ENCODE measurements at places on chromosomes 6 and 20.
A peak's percentile ranks its signal among the peaks of the same experiment; 100 is the strongest.

DNA sequence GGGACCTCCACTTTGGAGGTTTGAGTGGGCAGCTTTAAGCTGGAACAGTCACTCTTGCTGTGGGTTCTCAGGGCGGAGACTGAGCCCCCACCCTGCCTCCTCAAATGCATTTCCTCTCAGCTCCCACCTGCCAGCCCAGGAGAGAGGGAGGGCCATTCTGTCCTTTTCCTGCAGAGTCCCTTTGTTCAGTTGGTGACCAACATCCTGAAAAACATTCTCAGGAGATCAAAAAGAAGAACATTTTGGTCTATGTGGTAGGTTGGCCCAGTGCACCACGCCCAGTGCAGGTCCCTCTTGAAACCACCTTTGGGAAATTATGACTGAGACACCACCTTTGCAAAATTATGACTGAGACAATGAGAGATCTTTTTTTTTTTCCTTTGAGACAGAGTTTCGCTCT, 13.4 kb downstream of the SLC52A3 start:
- peaks cover 2% of the 10 kb centered on the region for H3K27me3 ChIP-seq
- H3K4me1 ChIP-seq: peaks cover 31% of the 10 kb centered on the region
- H3K4me3 ChIP-seq: no peak overlapping the region
- H3K27ac ChIP-seq: no peak overlapping the region
- no peaks in the 10 kb centered on the region for H3K36me3 ChIP-seq
- DNase-seq: no peak

GRCh38 chr6:156150391-156150790, 626.8 kb upstream of the ARID1B start:
- no peak overlapping the region for H3K4me3 ChIP-seq
- no peaks in the 10 kb centered on the region for H3K4me1 ChIP-seq
- no peak overlapping the region for H3K27ac ChIP-seq
- no peaks in the 10 kb centered on the region for H3K36me3 ChIP-seq
- DNase-seq: no peak

- H3K36me3 ChIP-seq: peaks cover 5% of the 10 kb centered on the region
- peaks cover 4% of the 10 kb centered on the region for H3K27me3 ChIP-seq
- H3K4me1 ChIP-seq: peaks cover 13% of the 10 kb centered on the region
- no peak overlapping the region for H3K4me3 ChIP-seq
- DNase-seq: no peak
- H3K27ac ChIP-seq: no peak overlapping the region
These were observed 4.1 kb downstream of the ATP9A start for GRCh38 chr20:51763965-51764602.

DNA sequence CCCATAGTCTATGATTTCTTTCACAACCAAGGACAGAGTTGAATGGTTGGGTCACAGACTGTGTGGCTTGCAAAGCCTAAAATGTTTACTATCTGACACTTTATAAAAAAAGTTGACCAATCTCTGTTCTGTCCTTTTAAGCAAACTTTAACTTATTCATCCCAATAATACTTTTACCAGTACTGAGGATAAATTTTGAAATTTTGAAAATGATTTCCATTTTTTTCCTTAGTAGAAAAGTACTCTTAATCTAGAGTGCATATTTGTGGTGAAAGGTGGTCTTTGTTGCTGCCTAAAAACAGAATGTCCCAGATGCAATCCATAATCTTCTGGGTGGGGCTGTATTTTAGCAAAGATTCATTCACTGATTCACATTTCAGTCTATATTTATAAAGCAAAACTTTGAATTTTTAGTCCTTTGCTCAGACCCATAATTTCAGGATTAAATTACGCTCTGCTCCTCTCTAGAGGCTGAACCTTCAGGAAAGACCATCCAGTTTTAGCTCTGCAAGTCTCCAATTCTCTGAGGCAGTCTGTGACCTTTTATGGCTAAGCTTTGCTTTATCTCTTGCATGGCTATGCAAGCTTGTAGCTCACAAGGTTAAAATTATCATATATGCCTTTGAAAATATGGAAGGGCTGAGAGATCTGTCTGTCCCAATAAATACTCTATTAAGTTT, 573.5 kb downstream of the COL12A1 start:
- H3K4me3 ChIP-seq: no peak overlapping the region
- H3K27me3 ChIP-seq: no peaks in the 10 kb centered on the region
- no peak for DNase-seq
- H3K4me1 ChIP-seq: no peaks in the 10 kb centered on the region

GRCh38 chr6:108501559-108501958, 59.2 kb upstream of the FOXO3 start:
- no peaks in the 10 kb centered on the region for H3K4me1 ChIP-seq
- H3K27me3 ChIP-seq: peaks cover 2% of the 10 kb centered on the region
- H3K4me3 ChIP-seq: no peak overlapping the region
- H3K36me3 ChIP-seq: no peaks in the 10 kb centered on the region
- no peak for DNase-seq
- H3K27ac ChIP-seq: no peak overlapping the region

DNA sequence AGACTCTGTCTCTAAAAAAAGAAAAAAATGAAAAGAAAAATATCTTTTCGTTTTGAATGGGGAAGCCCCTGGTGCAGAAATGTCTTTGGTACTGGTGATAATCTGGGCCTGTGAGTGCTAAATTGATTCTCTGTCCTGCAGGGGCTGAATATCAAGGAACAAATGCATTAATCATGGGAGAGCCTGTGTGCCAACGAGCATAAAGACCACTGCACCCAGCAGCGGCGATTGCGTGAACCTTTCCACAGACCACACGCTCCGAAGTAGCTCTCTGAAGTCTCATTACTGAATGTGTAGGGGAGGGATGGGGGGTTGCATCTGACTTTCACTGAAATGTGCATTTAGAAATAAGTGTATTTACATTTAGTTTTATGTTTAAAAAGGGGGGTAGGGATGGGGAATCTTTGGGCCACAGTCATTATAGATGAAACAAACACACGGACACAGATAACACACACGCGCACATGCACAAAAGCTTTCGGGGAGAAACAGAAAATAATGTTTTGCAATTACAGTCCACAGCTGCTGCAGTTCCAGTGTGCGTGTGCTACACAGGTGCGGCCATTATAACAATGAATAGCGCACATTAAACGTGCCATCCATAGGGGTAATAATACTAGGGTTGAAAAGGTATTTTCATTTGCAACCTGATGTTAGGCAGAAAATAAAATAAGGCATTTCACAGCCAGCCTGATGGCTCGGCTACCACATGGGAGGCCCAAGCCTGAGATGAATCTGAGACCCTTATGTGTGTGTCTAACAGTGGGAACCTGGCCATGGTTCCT, 154.0 kb downstream of the MBOAT1 start:
- no peak overlapping the region for H3K27ac ChIP-seq
- no peak overlapping the region for H3K4me3 ChIP-seq
- H3K27me3 ChIP-seq: peaks cover 1% of the 10 kb centered on the region
- no peaks in the 10 kb centered on the region for H3K36me3 ChIP-seq

DNA sequence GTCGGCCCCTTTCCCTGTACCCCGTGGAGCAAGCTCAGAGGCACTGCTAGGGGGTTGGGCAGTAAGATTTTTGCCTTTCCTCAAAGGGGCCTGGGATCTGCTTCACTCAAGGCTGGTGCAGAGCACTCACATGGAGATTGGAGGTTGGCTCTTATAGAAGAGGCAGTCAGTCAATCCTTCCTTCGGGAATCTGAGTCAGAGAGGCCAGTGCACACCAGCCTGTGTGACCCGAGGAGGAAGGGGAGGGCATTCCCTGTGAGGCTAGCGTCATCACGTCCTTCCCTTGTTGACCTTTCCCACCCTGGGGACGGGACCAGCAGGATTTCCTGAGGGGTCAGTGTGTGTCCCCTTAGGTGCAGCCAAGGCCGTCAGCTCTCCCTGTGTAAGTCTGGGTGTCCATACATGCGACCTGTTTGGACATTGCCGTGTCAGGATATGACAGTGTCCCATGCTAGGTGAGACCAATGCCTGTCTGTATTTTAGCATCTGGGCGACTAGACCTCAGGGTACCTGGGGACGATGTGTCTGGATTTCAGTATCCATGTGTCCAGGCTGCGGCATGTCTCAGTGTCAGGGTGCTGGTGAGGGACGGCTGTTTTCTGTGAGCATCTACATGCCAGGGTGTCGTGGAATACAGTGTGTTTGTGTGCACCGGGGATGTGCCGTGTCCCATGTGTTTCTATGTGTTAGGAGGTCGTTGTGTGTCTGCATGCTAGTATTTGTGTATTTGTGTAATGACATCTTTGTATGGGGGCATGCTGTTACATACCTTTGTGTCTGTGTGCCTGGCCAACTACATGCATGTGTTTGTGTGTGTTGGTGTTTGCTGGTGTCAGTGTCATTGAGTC, 2.8 kb upstream of the ZNF512B start:
- H3K27me3 ChIP-seq: peaks cover 3% of the 10 kb centered on the region
- H3K4me1 ChIP-seq: peaks cover 17% of the 10 kb centered on the region
- H3K4me3 ChIP-seq: peak overlapping the region; percentile 57
- H3K36me3 ChIP-seq: peaks cover 10% of the 10 kb centered on the region
- no peak for DNase-seq
- H3K27ac ChIP-seq: peak overlapping the region; percentile 38

- H3K27me3 ChIP-seq: peaks cover 37% of the 10 kb centered on the region
- DNase-seq: no peak
- H3K4me1 ChIP-seq: peaks cover 15% of the 10 kb centered on the region
- peaks cover 47% of the 10 kb centered on the region for H3K36me3 ChIP-seq
- H3K4me3 ChIP-seq: no peak overlapping the region
These were observed 195.6 kb downstream of the PREX1 start for GRCh38 chr20:48632017-48632824.

DNA sequence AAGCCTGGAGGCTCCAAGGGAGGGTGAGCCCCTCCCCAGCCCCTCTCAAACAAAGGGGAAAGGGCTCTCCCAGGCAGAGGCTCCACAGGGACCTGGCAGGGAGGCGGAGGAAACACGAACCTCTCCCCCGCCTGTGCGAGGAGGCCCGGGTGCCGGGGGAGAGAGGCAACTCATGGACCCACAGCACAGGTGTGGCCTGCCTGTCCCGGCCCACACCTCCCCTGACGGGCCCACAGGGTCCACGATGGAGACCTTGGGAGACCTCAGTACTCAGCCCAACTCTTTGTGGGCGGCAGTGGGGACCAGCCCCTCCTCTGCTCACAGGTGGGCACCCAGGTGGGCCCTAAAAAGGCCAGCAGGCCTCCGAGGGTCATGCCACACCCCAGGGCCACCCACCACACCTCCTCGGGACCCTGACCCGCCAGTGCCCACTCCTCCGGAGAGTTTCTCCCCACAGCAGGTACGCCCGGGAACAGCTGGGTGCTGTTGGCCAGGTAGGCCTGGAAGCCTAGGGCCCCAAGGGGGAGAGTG, 12.2 kb downstream of the LAMA5 start:
- no peaks in the 10 kb centered on the region for H3K4me1 ChIP-seq
- no peak for DNase-seq
- peaks cover 2% of the 10 kb centered on the region for H3K27me3 ChIP-seq
- H3K4me3 ChIP-seq: no peak overlapping the region

- H3K4me1 ChIP-seq: peaks cover 25% of the 10 kb centered on the region
- peak overlapping the region; percentile 81 for H3K27ac ChIP-seq
- H3K36me3 ChIP-seq: peaks cover 12% of the 10 kb centered on the region
- H3K27me3 ChIP-seq: no peaks in the 10 kb centered on the region
These were observed 10.4 kb downstream of the RPL7L1 start for GRCh38 chr6:42889815-42890214.

GRCh38 chr6:44404022-44404714, 16.7 kb downstream of the CDC5L start:
- no peaks in the 10 kb centered on the region for H3K4me1 ChIP-seq
- peaks cover 29% of the 10 kb centered on the region for H3K36me3 ChIP-seq
- peak overlapping the region; percentile 24 for H3K27ac ChIP-seq
- no peaks in the 10 kb centered on the region for H3K27me3 ChIP-seq
- H3K4me3 ChIP-seq: peak overlapping the region; percentile 65
- DNase-seq: no peak

GRCh38 chr20:45589725-45590124, 10.6 kb upstream of the WFDC8 start:
- H3K4me3 ChIP-seq: no peak overlapping the region
- H3K27me3 ChIP-seq: no peaks in the 10 kb centered on the region
- DNase-seq: no peak
- no peaks in the 10 kb centered on the region for H3K36me3 ChIP-seq
- H3K27ac ChIP-seq: no peak overlapping the region

DNA sequence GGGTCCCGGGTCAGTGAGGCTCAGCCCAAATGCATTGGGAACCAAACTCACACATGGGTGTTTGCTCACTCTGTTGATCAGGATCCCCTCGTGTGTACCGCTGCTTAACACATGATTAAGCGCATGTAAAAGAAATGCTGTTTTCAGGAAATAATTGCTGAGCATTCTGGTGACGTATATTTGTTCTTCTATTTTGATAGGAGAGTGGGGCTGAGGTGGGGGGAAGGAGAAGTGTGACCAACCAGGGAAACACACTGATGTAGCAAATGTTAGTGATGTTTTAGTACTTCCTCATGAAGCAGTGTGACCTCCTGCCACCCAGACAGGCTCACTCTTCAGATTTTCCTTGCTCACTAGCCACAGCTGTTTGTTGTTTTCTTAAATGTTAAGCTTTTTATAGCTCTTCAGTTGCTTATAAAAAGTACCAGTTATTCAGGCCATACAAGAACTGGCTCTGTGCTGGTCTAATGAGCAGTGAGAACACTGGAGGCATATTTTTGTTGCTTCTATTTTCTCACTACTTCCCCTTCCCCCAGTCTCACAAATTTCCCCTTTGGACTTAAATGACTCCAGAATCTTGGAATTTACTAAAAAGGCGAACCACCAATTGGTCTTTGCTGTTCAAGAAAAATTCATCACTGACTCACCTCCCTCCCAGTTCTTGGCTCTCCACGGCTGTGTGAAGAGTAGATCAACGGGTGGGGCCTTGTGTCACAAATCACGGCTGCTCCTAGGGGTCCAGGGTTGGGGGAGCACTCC, 79.2 kb upstream of the BACH2 start:
- no peaks in the 10 kb centered on the region for H3K27me3 ChIP-seq
- no peak for DNase-seq
- no peaks in the 10 kb centered on the region for H3K4me1 ChIP-seq
- H3K36me3 ChIP-seq: no peaks in the 10 kb centered on the region
- H3K4me3 ChIP-seq: no peak overlapping the region

DNA sequence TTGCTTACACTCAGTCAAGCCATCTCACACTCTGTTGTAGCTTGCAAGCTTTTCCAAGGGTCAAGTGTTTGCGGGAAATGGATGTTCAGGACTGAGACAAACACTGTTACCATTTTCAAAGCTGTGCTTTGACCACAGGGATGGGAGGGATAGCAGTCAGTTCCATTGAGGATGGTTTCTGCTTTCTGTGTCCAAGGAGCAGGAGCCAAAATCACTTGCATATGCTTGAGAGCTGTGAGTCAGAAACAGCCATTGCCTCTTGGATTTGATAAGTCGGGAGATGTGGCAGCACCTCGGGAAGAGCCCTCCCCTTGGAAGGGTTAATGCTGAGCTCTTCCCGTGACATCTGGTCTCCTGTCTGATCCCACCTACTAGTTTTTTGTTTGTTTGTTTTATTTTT, 85.2 kb downstream of the TCP11 start:
- no peaks in the 10 kb centered on the region for H3K36me3 ChIP-seq
- H3K27me3 ChIP-seq: peaks cover 3% of the 10 kb centered on the region
- no peak overlapping the region for H3K27ac ChIP-seq
- no peak for DNase-seq
- no peak overlapping the region for H3K4me3 ChIP-seq
